ENCODE measurements at places on chromosomes 1 and 21.

DNA sequence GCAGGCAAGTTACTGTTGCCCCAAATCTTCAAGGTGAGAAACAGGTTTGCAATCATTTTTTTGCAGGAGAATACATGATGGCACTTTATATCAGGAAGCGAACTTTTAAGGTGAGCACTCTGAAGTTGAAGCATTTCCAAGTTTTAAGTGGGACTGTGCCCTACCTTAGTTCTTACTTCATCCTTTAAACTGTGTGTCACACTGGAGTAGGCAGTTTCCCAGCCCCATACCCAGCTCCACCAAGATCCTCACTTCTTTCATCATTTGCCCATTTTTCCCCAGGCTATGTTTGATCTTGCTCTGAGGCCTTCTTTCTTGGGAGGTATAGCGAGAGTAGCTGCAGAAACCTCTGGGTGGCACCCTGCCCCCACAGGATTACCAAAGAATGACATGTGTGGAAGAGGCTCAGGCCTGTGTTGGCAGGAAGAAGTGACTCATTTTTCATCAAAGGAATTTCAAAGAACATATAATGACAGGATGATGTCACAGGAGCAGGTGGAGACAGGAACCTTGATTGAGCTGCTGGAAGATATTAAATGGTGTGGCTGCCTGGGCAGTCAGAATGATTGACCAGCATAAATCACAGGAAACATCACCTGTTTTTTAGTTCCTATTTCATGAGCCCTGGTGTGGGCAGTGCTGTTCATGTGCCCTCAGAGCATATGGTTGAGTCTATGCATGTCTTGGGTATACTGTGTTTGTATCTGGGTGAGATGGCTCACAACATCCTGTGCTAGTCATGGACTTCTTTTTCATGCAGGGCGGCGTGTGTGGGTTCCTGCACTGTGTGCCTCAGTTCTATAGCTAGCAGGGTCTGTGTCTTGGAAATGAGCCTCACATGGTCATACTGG is 20.8 kb upstream of the MACF1 start:
- H3K4me1 ChIP-seq: peaks cover 66% of the 10 kb centered on the region
- DNase-seq: peak; percentile 96
- H3K4me3 ChIP-seq: no peak overlapping the region
- peak overlapping the region; percentile 97 for H3K27ac ChIP-seq

DNA sequence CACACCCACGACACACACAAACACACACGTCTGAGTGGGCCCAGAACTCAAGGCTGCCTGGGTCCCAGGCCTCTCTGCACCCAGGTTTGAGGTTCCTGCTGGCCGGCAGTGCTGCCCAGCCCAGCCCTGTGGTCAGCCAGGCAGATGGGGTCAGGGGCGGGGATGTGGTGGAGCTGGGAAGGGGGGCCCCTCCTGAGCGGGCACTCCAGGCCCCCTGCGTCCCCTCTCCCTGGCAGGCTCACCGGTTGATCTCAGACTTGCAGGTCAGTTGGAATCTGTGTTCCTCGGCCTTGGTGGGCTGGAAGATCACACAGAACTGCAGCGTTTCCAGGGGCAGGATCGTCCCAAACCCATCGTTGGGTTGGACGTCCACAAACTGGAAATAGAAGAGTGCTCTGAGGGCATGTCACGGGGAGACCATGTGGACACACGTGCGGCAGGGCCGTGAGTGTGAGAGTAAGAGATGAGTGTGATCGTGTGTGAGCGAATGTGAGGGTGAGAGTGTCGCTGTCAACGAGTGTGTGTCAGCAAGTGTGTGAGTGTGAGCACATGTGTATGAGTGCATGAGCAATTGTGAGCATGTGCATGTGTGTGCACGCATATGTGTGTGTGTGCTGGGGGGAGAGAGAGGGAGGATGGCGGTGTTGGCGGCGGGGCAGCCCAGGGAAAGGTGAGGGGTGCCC is 19.7 kb upstream of the TMEM52 start:
- no peaks in the 10 kb centered on the region for H3K36me3 ChIP-seq
- no peak overlapping the region for H3K27ac ChIP-seq
- no peak for DNase-seq
- H3K4me3 ChIP-seq: no peak overlapping the region

DNA sequence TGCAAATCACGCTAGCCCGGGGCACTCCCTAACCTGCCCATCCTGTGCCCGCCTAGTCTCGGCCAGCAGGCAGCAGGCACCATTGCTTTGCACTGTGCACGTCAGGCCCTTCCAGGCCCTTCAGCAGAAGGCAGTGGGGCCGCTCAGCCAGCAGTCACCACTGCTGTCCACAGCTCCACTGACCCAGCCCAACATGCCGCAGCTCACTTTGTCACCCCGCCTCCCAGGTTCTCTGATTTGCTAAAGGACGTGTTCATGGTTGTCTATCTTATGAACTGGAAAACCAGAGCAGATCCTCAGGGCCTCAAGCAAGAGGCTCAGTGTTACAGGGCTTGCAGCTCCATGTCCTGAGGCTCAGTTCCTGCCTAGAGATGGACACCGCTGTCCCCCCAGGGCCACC is 14.2 kb upstream of the SPOCD1 start:
- no peak overlapping the region for H3K27ac ChIP-seq
- no peaks in the 10 kb centered on the region for H3K27me3 ChIP-seq
- H3K4me1 ChIP-seq: no peaks in the 10 kb centered on the region
- DNase-seq: no peak
- no peak overlapping the region for H3K4me3 ChIP-seq

GRCh38 chr1:165439330-165439729 is 5.6 kb downstream of the RXRG start:
- no peaks in the 10 kb centered on the region for H3K36me3 ChIP-seq
- no peak overlapping the region for H3K27ac ChIP-seq
- no peak overlapping the region for H3K4me3 ChIP-seq
- H3K4me1 ChIP-seq: no peaks in the 10 kb centered on the region

- no peaks in the 10 kb centered on the region for H3K4me1 ChIP-seq
- no peak overlapping the region for H3K4me3 ChIP-seq
- H3K36me3 ChIP-seq: no peaks in the 10 kb centered on the region
These were observed 1602.9 kb downstream of the KCNT2 start for GRCh38 chr1:195005338-195005737.
